ENCODE measurements at places on chromosomes 5 and 9.

DNA sequence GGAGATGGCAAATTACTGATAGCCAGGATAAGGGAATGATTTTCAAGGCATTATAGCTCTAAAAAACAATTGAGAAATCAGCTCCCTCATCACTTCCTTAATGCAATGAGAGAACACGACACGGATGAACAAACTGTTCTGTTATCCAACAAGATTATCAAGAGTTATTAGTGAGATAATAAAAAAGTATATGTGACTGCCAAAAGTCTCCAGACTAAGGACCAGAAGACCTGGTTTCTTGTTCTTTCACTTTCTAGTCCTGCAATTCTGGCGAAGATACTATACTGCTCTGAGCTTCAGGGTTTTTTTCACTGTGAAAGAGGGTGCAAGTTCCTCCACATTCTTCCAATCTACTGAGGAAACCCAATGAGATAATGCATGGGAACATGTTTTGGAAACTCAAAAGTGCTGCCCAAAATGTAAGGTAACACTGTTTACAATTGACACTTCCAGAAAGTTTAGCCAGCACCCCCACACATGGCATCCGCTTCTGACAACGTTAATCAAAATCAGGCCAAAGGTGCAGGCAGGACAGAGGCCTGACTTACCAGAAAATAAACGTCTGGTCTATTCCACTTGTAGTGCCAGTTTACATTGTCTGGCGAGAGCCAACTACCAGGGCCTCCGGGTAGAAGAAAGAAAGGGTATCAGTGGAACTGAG lies 254.2 kb downstream of the DOCK8 start:
- DNase-seq, result no peak

DNA sequence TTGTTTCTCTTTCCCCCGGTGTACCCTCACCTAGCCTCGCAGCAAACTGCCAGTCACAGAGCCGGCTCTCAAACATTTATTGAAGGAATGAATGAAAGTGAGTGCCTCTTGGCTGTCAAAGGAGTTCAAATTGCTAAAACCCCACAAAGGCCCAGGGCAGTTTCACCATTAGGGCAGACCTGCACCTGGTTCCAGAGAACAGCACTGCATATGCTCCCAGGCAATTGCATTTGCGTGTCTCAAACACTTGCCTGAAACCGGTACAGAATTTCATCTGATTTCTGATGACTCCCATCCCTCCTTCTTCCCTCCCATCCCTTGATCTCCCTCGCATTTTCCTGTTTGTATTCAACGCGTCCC lies 165.6 kb upstream of the ZNF462 start:
- DNase-seq, result no peak

GRCh38 chr5:135810188-135810943 lies 24.1 kb upstream of the SLC25A48 start:
- DNase-seq, result no peak

- DNase-seq, result peak; percentile 78
Measured at GRCh38 chr5:14397717-14398116, 183.9 kb upstream of the OTULINL start.

DNA sequence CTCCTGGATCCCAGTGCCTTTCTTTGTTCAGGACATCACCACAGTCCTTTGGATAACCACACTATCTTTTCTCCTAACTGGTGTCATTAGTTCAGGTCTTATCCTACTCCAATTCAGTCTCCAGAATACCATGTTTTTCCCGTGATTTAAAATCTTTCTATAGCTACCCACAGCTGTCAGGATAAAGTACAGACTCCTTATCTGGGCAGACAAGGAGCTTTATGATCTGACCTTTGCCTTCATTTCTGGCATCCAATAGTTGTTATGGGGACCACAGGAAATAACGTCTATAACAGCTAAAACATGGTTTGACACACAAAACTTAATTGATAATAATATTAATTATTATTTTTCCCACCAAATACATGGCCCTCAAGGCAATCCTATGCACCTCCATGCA lies 125.6 kb downstream of the ARL15 start:
- DNase-seq, result no peak

DNA sequence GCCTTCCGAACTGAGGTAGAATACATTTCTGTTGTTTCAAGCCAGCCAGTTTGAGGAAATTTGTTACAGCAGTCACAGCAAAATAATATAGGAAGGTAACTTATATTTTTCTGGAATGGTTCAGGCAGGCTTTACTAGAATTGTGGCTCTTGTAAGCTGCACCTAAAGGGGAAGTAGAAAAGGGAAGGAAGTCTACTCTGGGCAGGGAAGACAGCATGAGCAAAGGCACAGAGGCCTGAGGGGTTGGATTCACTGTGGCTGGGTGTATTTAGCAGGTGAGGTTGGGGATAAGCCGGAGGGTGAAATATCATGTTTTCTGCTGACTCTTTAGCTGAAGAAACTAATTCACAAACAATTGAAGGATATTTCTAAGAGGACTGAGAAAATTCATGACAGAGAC lies 183.5 kb downstream of the GAS1 start:
- no peak for DNase-seq

DNA sequence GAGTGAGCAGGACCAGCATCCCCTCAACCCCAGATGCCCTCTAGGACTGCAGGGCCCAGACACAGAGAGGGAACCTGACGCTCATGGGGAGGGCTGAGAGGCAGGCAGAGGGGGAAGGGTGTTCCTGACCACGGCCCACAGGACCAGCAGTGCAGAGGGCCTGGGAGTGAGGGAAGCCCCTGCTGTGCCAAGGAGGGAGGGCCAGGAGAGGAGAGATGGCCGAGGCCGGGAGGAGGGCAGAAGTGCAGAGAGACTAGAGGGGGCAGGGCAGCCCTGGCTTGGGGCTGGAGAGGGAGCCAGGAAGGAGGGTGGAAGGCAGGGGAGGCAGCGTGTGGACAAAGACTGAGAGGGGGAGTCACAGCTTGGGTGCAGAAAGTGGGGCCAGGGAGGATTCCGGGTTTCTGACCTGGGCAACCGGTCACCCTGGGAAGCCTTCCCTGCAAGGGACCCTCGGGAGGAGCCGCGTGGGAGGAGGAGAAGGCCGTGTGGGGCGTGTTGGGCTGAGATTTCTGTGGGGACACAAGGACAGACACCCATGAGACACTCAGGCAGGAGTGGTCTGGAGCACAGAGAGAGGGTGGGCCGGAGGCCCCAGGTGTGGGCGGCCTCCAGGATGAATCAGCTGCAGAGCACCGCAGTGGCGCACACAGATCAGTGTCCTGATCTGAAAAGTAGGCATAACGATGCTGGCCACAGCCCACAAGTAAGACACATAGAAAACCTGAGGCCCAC lies 117.5 kb downstream of the ADAMTS2 start:
- no peak for DNase-seq

- DNase-seq, result no peak
Measured at GRCh38 chr9:14301583-14302021, 12.3 kb downstream of the NFIB start.

- no peak for DNase-seq
Measured at GRCh38 chr9:107175041-107175440, 108.0 kb upstream of the RAD23B start.

- DNase-seq, result no peak
Measured at GRCh38 chr5:135248801-135249231, 150.2 kb downstream of the MACROH2A1 start.

DNA sequence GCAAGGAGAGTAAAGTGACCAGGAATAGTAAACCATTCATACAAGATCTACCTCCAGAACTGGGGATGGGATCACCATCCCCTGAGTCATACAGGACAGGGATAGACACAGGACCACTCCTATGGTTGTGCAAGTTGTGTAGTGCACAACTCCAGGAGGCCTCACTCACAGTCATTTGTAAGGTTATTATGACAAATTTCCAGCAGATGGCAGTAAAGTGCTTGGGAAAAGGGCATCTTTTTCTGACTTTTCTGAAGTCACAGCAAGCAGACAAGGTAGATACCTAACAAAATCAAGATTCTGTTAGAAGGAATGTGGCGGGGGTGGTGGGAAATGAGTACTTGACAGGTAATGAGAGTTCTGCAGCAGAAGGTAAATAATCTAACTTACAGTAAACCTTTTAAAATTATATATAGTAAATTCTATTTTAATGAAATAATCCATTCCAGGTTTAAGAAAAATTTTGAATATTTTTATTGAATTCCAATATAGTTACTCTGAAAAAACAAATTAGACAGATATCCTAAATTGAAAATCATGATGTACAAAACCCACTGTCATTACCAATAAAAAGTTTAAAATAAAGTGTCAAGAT lies 16.7 kb upstream of the KIF27 start:
- peak; percentile 63 for DNase-seq

GRCh38 chr5:148352696-148353095 lies 17.3 kb downstream of the SPINK9 start:
- no peak for DNase-seq

GRCh38 chr9:79644601-79645000 lies 72.8 kb downstream of the TLE4 start:
- DNase-seq, result no peak

GRCh38 chr9:98211260-98211659 lies 18.8 kb upstream of the CORO2A start:
- no peak for DNase-seq

DNA sequence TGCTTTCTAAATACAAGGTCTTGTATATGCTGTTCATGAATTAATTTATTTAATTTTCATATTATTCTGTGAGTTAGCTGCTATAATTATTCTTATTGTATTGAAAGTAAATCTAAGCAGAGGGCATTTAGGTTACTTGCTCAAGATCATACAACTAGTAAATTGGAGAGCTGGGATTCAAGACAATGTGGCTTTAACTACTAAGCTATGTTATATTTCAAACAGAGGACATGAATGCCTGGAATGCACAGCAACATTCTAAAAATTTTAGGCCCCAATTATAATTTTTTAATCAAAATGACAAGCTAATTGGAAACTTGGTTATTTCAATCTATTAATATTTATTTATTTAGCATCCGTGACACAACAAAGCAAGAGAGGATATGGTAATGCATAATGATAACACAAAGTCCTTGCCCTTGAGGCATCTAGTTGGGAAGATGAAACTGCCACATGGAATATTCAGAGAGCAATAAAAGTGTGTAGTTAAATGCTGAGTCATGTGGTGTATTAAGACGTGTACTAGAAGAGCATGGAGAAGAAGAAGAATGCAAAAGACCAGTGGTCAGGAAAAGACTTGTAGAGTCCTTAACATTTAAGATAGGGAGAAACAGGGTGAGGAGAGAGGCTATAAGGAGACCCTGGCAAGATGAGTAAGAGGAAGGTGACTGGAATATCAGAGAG lies 24.4 kb downstream of the CTXN3 start:
- no peak for DNase-seq

GRCh38 chr5:1325191-1325741 lies 19.6 kb downstream of the CLPTM1L start:
- DNase-seq, result no peak

DNA sequence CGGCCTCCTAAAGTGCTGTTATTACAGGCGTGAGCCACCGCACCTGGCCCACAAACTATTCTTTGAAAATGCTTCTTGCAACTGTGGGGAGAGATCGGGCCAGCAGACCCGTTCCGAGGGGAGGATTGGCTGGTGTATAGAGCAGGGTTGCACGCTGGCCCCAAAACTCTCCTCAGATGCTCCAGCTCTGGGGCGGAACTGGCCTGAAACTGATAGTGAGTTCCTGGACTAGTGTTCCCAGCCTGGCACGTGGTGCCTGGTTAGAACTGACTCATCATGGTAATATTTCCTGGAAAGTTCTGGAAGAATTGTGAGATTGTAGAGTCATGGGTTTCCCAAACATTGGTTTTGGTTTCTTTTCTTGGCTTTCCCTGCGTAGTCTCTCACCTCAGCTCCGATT lies 120.5 kb downstream of the FBXL7 start:
- DNase-seq, result peak; percentile 86

- DNase-seq, result no peak
Measured at GRCh38 chr9:70217029-70217428, 41.7 kb upstream of the SMC5 start.

DNA sequence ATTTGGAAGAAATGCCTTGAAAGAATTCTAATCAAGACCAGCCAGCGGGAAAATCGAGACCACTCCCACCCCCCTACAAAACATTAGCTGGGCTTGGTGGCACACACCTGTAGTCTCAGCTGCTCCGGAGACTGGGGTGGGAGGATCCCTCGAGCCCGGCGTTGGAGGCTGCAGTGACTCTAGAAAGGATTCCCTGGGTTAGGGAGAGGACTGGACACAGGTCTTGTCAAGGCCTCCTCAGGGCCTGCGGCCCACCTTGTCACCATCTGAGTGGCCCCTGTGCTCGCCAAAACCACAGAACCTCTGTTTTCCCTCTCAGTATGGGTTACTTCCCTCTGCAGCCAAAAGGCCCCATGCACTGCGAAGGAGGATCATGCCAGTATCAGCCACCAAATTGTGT lies 16.5 kb upstream of the GOLM1 start:
- no peak for DNase-seq

- no peak for DNase-seq
Measured at GRCh38 chr9:2567922-2568321, 53.7 kb upstream of the VLDLR start.

- no peak for DNase-seq
Measured at GRCh38 chr5:313806-314376, 7.6 kb upstream of the AHRR start.

- peak; percentile 86 for DNase-seq
Measured at GRCh38 chr5:175696139-175696854, 38.4 kb downstream of the HRH2 start.

DNA sequence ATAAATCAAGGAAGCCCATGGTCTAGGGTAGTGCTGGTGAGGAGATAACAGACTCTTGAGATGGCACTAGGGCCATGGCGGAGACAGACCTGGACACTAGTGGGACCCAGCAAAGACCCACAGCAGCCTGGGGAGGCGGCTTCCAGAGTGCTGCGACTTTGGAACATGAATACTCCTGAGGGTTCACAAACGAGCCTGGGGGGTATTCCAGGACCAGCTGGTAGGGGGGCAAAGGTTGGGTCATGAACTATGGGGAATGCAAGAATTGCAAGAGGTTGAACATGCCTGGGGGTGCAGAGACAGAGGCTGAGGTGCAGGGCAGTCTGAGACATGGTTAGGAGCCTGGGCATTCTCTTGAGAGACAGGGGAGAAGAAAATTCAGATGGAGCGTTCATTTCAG lies 43.8 kb upstream of the SPTLC1 start:
- no peak for DNase-seq

DNA sequence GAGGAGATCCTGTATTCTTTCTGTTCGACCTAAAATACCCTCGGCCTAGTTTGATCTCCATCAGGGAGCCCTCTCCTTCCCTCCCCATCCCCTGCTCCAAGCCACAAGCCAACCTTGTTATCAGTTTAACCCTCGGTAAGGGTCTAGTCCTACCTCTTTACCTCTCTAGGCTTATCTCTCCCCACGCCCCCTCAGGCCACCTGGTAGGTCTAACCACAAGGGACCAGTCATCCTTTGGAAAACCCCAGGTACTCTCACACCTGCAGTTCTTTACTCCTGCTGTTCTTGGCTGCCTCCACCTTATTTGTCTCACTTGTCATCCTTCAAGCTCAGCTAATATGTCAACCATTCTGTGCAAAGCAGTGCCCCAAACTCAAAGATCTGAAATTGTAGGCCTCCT lies 78.7 kb downstream of the RAD23B start:
- no peak for DNase-seq

GRCh38 chr5:120564013-120564412 lies 99.9 kb downstream of the PRR16 start:
- peak; percentile 23 for DNase-seq

DNA sequence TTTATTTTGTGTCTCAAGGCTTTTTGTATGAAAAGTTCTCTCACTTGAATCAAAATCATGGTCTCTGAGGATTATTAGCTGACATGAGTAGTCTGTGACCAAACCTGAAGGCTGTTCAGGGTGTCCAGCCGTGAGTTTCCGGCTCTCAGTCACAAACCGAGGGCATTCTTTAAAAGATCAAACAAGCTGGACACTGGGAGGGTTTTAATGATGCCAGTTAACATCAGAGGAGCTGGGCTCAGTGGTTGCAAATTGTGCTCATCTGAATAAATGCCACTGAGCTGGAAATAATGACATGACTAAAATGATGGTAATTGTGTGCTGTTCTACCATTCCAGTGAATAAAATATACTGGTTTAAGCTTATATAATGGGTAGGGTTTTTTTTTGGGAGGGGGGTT lies 153.1 kb downstream of the FOCAD start:
- no peak for DNase-seq

Data from HT1080 (cell line).